ENCODE measurements at places on chromosomes 7 and 10.

GRCh38 chr7:17302575-17303142 lies 4.2 kb downstream of the AHR start:
- no peak for DNase-seq

GRCh38 chr7:79615466-79615865 lies 162.0 kb upstream of the MAGI2 start:
- DNase-seq, result no peak

DNA sequence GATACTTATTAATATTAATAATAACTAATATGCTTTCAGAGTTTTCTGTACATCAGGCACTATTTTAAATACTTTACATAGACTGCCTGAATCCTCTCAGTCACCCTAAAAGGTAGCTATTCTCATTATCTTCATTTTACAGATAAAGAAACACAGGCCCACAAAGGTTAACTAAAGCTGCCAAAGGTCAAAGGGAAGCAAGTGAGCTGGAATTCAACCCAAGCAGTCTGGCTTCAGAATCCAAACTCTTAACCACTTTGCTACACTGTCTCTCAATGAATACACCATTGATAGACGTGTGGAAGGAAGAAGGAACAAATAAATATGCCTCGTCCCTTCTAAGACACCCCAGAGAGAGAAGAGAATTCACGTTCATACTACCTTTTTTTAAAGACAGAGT lies 52.0 kb downstream of the GFRA1 start:
- DNase-seq, result no peak

DNA sequence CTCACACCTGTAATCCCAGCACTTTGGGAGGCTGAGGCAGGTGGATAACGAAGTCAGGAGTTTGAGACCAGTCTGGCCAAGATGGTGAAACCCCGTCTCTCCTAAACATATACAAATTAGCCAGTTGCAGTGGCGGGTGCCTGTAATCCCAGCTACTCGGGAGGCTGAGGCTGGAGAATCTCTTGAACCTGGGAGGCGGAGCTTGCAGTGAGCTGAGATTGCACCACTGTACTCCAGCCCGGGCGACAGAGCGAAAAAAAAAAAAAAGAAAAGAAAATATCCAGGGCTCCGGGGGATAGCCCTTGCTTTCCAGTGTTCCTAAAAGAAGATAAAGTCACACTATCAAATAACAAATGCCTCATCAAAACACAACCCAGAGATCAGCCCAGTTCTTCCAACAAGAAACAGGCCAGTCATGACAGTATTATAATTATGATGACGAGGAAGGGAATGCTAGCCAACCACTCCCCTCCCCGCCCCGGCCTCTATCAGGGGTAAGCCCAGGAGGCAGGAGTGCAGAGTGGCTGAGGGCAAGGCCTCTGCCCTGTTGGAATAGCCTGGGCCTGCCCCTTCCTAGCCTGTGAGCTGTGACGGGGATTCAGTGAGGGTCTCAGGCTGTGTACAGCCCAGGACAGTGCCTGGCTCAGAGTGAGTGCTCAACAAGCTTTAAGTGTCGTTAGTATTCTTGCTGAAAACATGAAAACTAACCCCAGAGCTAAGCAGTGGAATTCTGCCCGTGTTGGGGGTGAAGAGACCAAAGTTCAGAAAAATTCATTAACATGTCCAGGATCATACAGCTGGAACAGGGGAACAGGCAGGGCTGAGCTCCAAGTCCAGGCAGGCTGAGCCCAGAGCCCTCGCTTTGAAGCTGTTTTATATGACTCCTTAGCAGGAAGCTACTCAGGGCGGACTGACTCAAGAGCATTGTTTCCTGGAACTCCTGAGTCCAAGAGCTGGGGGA lies 54.3 kb downstream of the FAM241B start:
- no peak for DNase-seq

DNA sequence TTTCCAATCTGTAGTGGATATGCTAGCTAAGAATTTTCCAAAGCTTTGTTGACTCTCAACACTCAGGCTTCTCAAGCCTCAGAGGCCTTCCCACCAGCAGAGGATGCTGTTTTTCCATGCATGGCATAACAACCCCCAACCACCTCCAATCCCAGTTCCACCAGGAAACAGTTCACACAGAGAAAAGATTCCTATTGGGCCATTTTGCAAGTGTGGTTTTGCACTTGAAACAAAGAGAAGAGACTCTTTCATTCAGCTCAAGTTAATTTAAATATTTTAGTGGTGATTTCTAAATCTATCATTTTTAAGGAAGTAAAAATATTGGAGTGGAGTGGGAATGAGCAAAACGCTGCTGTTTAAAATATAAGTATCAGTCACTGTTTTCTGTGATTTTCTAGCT lies 105.6 kb upstream of the COL1A2 start:
- DNase-seq, result no peak

DNA sequence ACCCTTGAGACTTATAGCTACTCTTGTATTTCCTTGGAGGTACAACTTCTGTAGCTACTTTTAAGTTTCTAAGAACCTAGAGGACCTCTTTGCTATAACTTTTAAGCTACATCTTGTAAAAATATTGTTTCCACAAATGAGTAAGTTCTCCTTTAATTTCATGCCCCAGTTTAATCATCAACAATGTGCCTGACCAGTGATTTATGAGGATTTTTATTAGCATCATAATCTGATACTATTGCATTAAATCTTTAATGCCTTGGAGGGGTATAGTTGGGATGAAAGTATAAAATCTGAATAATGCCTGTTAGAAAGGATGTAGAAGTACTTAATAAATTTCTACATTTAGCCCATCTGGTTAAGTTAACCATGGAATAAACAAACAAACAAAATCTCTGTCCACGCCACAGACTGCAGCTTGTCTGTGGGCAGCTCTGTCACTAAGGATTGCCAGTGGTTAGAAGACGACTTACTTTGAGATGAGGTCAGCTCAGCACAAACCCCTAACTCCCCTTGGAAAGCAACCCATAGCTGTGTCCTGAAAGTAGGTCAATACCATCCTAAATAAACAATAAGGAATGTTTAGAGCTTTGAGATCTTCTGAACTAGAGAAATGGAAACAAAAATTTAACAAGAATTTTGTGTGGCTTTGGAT lies 18.3 kb downstream of the UBE2D1 start:
- DNase-seq, result no peak

DNA sequence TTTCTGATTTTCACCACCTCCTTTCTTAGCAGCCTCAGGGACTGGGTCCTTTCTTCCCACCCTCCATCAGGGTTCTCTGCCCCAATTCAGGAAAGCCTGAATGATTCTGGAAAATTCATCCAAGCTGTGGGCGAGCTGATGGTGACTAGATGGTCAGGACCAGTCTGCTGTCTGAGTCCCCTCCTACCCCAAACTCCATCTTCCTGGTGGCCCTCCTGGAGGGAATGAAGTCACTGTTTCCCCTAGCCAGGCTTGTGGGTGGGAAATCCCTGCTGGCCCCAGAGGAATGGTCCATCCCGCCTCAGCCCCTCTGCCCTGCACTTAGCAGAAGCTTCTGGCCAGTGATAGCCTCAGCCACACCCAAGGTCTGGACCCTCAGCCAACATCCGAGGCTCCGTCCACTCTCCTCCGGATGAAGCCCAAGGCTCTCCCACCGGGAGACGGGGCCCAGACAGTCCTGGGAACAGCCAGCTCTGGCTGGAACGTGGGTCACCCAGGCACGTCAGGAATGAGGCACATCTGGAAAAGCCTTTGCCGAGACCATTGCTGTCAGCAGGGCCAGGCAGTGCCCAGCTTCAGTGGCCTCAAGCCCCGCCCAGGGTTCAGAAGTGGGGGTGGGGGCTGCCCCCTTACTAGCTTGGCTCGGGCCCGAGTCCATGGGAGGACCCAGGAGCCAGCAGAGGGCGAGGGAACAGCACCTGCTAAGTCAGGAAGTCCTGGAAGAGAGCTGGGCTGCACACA lies 4.0 kb upstream of the AQP1 start:
- DNase-seq, result no peak

- no peak for DNase-seq
Observed at GRCh38 chr10:37639200-37639599, 218.2 kb downstream of the ZNF248 start.

- DNase-seq, result no peak
Observed at GRCh38 chr10:111879969-111880368, 303.6 kb downstream of the GPAM start.

GRCh38 chr10:91247360-91248111 lies 27.1 kb downstream of the PCGF5 start:
- DNase-seq, result no peak

- no peak for DNase-seq
Observed at GRCh38 chr7:129925416-129926002, 27.3 kb downstream of the UBE2H start.

DNA sequence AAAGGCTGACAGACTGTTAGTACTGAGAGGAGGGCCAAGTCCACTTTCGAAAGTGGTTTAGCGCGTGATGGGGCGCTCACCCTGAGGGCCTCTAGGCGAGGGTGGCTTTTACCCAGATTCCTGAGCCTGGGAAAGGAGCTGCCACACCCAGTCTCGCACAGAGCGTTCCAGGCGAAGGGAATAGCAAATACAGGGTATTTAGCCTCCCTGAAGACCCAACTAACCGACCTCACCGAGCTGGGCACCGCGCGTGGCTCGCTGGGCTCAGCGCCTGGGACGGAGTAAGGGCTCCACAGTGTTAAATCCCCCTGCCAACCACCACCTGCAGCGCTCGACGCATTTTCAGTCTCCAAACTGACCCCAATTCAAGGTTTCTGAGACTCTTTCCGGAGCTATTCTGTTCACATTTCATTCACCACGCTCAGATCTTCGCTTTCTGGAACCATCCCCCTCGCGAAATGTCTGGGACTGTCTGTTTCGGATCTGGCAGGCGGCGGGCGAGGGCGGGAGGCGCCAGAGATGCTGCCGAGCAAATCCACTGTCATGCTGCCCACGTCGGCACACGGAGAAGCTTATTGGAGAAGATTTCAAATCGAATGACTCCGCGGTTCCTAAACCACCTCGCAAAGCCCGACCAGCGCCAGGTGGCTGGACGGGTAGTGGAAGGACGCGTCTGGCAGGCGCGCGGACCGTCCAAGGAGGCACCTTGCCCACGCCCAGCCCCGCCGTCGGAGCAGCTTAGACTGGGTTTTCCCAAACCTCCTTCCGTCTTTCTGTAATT lies 1.4 kb upstream of the OSBPL3 start:
- DNase-seq, result no peak

- peak; percentile 55 for DNase-seq
Observed at GRCh38 chr10:35218339-35218955, 91.8 kb downstream of the CREM start.

GRCh38 chr7:139697056-139697455 lies 80.7 kb downstream of the HIPK2 start:
- DNase-seq, result no peak

DNA sequence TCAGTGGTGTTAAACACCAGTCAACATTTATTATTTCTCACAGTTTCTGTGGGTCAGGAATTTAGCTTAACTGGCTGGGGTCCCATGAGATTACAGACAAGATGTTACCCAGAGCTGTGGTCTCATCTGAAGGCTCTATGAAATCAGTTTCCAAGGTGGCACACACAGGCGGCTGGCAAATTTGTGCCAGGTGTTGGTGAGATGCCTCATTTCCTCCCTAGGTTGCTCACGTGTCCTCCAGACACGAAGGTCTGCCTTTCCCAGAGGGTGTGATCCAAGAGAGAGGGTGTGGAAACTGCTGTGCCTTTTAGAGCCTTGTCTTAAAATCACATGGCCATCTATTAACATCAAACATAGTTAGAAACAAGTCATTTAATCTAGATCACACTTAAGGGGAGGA lies 209.0 kb downstream of the JCAD start:
- no peak for DNase-seq

DNA sequence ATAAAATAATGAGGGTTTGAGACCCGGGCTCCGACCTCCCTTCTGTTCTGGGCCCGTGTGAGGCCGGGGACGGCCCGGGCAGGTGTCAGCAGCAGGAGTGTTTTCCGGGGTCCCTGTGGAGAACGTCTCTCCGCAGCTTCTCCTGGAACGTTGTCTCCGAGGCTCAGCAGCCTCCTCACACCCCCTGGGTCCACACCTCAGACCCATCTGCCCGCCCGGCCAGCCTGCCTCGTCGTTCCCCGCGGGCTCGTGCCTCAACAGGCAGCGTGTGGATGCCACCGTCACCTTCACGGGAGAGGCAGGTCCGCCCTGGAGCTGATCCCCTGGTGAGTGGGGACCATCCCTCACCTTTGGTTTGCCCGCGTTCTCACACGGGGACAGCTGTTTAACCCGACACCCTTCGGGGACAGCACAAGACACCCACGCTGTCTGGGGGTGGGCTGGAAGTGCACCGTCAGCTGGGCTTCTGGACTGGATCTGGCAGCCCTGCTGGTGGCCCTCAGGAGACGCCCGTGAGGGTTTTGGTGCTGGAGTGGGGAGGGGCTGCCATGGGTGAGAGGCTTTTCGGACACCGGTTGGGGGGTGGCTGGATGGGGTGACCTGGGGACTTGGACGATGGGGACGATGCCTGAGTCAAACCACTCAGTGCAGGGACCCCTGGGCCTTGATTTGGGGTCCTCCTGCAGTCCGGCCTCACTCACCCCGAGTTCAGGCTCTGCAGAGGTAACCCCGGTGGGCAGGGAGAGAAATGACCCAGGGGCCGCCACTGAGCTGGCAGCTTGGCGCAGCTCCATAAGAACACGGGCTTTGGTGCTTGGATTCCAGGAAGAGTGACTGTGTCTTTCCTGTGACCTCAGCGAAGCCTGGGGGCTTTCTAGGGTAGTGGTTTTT lies 131.7 kb downstream of the DNAJB6 start:
- DNase-seq, result no peak

DNA sequence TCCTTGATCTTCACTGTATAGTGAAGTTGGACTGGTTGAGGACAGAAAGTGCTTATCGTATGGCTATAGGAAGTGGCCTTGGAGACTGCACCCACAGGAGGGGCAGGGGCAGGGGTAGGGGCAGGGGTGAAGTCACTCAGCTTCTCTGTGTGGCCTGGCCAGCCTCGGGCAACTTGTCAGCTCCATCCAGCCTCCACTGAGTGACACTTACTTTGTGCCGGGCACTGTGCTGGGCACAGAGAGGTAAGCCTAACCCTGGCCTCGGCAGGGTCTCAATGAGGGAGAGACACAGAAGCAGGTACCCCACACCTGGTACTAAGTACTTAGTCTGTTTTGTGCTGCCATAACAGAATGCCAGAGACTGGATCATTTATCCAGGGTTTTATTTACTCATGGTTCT lies 99.3 kb upstream of the CTBP2 start:
- no peak for DNase-seq

- DNase-seq, result no peak
Observed at GRCh38 chr7:74051629-74052410, 23.8 kb downstream of the ELN start.

DNA sequence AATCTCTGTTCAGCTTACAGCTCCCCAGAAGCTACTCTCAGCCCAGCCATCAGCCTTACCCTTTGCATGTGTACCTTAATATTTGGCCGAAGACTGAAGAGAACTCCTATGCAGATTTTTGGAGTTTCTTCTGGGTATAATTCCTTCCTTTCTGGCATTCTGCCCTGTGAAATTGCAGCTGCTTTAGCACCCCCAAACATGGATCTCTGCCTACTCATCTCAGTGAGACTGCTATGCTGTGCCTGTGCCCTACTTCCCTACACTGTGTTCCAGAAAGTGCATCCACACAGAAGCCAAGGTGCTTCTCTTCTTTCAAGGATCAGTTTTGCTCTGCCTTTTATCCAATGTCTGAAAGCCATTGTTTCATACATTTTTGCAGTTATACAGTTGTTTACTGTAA lies 81.6 kb downstream of the NPY start:
- DNase-seq, result no peak

- DNase-seq, result no peak
Observed at GRCh38 chr7:155974186-155974897, 162.1 kb upstream of the SHH start.
